Mesenchymal stem cell (in vitro differentiated cells and primary cell): ENCODE measurements at places on chromosomes 1 and 21.

- DNase-seq, result no peak
Observed at GRCh38 chr21:31913182-31913608, 40.4 kb downstream of the HUNK start.

DNA sequence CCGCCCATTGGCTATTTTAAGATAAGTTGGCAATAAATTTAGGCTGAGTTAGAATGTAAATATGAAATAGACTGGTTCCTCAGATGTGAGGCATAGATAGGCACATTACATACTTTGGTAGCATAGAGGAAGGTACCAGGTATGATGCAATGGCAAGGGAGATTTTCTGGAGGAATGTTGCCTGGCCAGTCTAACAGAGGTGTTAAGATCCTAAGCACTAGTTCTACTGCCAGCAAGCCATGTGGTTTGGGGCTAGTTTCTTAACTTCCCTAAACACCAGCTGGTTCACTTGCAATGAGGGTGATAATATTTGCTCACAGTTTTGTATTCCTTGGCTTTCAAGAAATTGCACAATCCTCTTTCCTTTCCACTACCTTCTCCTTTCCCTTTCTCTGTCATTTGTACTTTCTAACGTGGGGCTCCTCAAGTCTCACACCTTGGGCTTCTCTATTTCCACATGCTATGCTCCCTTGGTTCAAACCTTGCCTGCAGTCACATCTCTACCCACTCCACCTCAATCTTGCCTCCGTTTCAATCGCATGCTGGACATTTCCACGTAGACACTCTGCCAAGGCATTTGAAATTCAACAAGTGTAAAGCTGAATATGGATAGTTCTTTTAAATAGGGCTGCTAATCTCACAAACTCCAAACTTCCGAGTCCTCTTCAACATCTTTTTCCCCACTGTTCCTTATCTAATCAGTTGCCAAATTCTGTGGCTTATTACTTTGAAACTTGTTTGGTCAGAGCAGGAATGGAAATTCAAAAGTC is 4.7 kb upstream of the CD55 start:
- DNase-seq, result peak; percentile 36

DNA sequence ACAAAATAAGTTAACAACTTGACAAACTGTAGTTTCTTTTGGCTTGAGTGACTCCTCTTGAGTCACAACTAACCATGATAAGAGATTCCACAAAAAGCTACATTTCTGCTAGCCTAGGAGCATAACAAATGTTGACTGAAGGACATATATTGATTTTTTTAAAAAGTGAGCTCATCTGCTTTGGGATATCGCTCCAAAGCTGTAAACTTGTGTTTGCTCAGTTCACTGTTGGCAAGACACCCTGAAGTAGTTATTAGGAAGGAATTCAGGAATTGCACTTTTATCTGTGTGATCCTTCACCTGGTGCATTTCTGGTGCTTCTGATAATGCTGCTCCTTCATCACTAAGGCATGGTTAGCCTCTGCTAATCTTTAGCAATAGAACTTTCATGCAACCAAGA is 23.7 kb downstream of the RWDD3 start:
- no peak for DNase-seq

- DNase-seq, result no peak
Observed at GRCh38 chr1:221809091-221810029, 67.5 kb upstream of the DUSP10 start.

- no peak for DNase-seq
Observed at GRCh38 chr1:246160905-246161304, 346.2 kb downstream of the SMYD3 start.

GRCh38 chr21:31397515-31397926 is 53.5 kb upstream of the TIAM1 start:
- no peak for DNase-seq

DNA sequence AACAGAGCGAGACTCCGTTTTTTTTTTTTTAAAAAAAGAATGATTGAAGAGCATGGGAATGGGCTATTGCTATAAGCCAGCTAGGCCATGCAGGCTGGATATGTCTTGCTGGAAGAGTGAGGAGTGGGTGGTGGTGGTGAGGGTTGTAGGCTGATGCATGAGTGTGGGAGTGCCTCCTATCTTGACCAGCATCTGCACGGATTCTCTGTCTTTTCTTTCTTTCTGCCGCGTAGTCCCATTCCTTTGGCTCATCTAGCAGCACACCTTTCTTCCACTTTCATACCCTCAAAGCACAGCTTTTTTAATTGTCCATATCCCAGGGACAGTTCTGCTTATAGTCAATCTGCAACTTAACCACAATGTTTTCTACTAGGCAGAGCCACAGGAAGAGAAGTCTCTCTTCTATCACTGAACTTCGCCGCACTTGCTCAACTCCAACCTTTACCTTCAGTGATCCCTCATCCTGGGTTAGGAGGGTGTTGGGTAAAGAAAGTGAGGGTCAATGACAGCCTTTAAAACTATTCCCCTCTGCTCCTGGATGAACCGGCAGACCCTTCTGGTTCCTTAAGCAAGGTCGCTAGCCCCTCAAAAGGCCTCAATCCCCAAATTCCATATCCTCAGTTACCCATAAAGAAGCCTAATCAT is 15.2 kb downstream of the ADCY10 start:
- no peak for DNase-seq

- DNase-seq, result no peak
Observed at GRCh38 chr1:175354080-175354479, 161.5 kb upstream of the KIAA0040 start.

DNA sequence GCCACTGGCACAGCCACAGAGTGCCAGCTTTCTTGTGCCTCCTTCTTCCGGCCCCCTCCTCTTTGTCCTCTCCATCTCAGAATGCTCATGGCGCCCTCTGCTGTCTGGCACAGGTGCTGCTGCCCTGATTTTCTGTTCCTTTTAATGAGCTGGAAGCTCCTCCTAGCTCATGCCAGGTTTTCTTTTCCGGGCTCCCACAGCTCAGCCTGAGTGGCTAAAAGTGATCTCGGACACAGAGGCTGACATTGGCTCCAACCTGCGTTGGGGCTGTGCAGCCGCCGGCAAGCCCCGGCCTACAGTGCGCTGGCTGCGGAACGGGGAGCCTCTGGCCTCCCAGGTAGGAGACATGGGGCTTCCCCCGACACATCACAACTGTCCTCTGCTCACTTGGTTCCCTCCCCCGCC is 18.7 kb downstream of the CNTN2 start:
- DNase-seq, result peak; percentile 58

DNA sequence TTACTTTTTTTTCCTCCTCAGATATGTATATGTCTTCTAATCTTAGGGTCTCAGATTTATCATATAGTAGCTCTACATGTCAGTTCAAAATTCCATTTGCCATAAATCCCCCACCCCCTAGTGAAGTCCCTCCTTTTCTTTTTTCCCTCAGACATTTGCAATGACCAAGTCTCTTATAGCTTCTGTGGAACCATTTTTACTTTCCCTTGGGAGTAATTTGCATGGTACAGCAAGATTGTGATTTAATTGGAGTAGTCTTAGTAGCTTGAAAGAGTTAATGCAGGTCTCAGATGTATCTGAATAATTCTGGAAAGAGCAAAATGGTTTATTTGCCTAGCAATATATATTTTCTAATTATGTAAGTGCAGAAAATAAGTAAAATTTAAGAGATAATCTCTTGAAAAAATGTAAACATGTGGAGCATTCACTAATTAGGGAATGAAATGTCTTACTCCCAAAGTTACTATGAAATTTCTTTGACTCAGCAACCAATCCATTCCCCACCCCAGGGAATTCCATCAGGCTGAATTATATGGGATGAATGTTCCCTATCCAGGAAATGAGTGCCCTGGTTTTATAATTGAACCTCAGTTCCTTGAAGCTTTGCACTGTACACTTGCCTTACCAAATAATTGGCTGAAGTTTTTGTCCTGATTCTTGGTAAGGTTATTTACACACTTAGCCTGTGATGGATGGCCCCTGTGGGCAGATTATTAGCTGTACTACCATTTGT is 267.0 kb downstream of the DNM3 start:
- no peak for DNase-seq

- no peak for DNase-seq
Observed at GRCh38 chr1:232897949-232898465, 52.4 kb upstream of the NTPCR start.

GRCh38 chr21:37231249-37231645 is 35.9 kb downstream of the VPS26C start:
- no peak for DNase-seq

GRCh38 chr1:213446496-213446895 is 395.5 kb downstream of the RPS6KC1 start:
- no peak for DNase-seq

DNA sequence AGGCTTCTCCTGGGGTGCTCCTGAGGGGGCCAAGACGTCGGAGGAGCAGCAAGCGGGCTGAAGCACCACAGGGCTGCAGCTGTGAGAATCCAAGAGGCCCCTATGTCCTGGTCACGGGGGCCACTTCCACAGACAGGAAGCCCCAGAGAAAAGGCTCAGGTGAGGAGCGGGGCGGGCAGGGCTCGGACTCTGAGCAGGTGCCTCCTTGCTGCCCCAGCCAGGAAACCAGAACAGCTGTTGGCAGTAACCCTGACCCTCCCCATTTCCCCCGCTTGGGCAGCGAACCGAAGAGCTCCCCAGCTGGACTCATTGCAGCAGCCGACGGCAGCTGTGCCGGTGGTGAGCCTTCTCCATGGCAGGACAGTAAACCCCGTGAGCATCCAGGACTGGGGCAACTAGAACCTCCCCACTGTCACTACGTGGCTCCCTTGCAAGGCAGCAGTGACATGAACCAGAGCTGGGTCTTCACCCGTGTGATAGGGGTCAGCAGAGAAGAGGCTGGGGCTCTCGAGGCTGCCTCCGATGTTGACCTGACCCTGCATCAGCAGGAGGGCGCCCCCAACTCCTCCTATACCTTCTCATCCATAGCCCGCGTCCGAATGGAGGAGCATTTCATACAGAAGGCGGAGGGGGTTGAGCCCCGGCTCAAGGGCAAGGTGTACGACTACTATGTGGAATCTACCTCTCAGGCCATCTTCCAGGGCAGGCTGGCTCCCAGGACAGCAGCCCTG is 625 bp downstream of the KLHDC7A start:
- no peak for DNase-seq

DNA sequence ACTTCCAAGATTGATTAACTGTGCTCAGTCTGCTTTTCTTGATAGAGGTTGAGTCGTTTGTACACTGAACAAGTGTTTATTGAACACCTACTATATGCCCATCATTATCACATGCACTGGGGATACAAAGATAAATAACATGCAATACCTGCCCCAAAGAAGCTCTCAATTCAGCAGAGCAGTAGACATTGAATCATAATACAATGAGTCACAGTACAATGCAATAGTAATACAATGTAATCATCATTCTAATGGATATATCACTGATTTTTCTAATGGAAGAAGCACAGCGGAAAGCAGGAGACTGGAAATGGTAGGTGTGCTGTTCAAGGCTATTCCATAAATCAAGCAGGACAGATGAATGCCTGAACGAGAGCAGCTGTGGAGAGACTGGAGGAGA is 3.7 kb upstream of the SEC16B start:
- DNase-seq, result no peak

- DNase-seq, result no peak
Observed at GRCh38 chr1:85214654-85215053, 13.8 kb upstream of the SYDE2 start.

- DNase-seq, result no peak
Observed at GRCh38 chr1:99784143-99784542, 17.7 kb upstream of the FRRS1 start.

DNA sequence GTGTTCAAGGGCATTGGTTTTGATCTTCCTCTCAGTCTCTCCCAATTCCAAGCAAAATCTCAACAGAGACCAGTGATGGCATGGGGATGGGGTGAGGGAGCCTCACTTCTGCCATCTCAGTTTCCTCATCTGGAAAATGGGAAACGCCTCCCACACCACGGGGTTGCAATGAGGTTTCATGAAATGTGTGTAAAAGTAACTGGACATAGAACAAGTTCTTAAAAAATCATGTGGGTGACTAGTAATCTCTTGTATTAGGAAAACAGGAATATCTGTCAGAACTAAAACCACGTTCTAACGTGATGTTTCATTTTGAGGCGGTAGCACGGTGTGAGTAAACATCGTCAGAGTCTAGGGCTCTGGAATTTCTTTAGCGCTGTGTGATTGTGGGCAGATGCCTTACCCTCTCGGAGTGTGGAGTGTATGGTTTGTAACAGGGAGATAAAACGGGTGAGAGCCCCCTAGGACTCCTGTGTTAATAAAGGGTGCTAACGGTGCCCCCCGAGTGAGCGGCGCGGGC is 55.5 kb upstream of the DNAJC6 start:
- DNase-seq, result peak; percentile 57

DNA sequence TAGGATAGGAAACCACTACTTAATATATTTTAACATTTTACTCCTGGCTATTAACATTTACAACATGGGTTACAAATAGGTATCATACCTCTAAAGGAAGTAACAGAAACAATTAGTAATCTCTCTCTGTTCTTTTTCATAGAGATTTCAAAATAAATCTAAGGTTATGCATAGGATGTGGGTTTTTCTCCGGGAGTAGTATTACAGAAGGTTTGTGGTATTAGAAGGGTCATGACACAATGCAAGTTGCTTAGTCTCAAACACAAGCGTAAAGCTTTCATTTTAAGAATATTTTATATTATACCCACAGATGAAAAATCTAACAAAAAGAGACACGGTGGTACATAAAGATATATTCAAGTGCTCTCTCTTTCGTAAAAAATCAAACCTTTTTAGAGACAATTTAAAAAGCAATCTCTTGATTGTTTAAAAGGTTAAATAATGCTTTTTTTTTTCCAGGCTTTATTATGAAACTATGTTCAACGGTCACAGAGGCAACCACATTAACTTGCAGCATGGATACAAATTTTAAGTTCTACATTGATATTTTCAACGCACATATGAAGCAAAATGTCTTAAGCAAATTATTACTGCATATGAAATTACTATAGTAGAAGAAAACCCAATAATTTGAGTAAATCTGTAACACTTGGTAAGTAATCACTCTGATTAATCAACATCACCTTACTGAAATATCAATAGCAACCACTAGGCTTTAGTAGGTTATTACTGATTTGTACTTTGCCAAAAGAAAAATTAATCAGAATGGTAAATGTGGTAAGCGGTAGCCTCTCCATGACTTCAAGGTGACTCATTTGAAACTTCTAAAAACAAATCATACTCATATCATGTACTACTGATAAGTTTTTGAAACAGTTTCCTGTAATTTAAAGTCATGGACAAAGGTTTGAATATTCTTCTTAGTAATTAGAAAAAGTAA is 97.4 kb upstream of the GFI1 start:
- DNase-seq, result peak; percentile 70

GRCh38 chr1:27487966-27488884 is 1.7 kb downstream of the WASF2 start:
- DNase-seq, result peak; percentile 68

DNA sequence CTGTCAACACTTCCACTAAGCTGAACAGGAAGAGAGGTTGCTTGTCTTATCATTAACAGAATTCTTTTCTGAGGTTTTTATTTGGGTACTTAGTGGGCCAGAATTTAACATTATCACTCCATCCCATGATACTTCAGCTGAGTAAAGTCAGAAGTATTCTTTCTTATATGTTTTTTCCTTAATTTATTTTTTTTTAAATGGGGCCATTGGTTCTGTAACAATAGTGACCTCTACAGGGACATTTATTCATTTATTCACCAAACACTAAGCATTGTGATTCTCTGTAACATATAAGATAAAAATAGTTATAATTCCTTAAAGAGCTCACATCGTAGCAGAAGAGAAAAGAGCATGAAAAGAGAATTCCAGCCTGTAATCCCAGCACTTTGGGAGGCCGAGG is 9.8 kb downstream of the GREM2 start:
- DNase-seq, result peak; percentile 9
